Naive thymus-derived CD8-positive, alpha-beta T cell (primary cell): ENCODE measurements at places on chromosomes 13 and 19. TPM values are rescaled to one million over a fixed set of nuclear protein-coding genes. Genes with fewer than 3 reads are reported as not detected.

DNA sequence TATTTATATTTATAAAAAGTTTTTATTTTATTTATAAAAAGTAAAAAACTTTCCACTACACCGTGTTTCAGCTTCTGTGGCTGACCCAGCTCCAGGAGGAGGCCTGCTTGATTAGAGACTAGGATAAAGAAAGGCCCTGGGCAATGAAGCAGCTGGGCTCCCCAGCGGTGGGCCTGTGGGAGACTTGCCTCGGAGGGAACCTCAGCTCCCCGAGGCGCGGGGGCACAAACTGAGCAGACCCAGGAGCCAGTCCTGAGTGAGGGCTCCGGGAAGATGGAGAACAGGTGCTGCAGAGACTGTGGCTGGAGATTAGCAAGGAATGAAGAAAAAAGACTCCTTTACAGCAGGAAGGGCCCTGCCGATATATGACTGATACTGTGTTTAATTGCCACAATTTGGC lies 63.8 kb upstream of the GJB6 start:
- no peak overlapping the region for H3K4me3 ChIP-seq
- H3K4me1 ChIP-seq, result peaks cover 2% of the 10 kb centered on the region
- no peak for DNase-seq
- H3K27me3 ChIP-seq, result peaks cover 14% of the 10 kb centered on the region
- H3K36me3 ChIP-seq, result no peaks in the 10 kb centered on the region
- H3K27ac ChIP-seq, result no peak overlapping the region

DNA sequence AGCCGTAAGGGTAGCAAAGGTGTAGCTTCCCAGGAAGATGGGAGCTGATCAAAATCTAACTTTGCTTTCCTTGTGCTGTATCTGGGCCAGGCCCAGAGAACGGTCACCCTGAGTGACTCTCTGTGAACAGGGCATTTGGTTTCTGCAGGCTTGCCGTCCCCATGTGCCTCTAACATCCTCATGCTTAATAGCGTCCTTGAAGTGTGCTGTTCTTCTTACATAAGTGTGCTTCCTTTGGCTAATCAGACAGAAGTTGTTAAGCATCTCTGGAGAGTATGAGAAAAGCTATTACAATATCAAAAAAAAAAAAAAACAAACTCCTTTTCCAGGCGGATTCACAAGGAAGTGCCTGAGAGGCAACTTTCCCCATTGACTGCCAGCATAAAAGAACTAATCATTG lies 503.7 kb downstream of the DIAPH3 start:
- H3K36me3 ChIP-seq, result no peaks in the 10 kb centered on the region
- no peak overlapping the region for H3K4me3 ChIP-seq
- H3K27me3 ChIP-seq, result no peaks in the 10 kb centered on the region
- no peak for DNase-seq
- no peak overlapping the region for H3K27ac ChIP-seq

DNA sequence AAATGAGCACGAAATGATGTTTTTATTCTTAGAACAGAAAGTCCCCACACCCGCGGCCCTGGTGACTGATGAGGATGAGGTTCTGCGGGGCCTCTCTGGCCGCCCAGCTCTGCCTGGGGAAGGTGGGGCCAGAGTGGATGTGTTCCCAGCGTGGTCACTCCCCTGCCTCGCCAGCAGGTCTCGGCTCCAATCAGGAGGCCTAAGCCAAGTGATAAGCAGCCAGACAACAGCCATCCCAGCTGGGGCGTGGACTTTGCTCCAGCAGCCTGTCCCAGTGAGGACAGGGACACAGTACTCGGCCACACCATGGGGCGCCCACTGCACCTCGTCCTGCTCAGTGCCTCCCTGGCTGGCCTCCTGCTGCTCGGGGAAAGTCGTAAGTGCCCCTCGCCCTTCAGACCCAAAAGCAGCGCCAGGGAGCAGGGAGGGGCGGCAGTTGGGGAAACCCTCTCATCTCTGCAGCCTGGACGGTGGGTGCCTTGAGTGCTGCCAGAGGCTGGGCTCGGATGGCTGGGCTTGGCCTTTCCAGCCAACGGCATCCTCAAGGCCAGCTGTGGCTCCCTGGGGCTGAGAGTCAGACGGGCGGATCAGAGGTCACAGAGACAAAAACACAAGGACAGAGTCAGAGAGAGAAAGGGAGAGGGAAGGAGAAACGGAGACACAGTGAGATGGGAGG lies at the start of gene F10:
F10 (plus strand) TSS at position 250 of the 676 bp plus-strand sequence; CDS start at position 307, 57 bp downstream.
- H3K4me1 ChIP-seq, result no peaks in the 10 kb centered on the region
- H3K27ac ChIP-seq, result no peak within 1 kb of the TSS
- no peaks in the 10 kb centered on the region for H3K36me3 ChIP-seq
- H3K4me3 ChIP-seq, result no peak within 1 kb of the TSS
- DNase-seq, result no peak

DNA sequence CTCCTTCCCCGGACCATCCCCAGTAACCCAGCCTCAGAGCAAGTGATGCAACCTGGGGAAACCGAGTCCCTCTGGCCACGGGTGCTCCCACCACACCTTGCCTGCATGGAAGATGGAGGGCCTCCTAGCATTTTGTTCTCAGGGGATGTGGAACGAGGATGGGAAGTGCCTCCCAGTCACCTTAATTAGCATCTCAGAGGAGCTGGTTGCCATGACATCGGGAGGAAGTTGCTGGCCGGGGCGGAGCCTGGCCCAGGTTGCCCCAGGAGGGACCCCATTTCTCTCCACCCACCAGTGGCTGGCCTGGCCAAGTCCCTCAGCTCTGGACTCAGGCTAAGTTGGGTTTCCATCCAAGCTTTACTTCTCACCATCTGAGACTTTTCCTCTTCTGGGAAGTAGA lies 24.1 kb upstream of the PTPRS start:
- peaks cover 8% of the 10 kb centered on the region for H3K27me3 ChIP-seq
- no peaks in the 10 kb centered on the region for H3K4me1 ChIP-seq
- no peak overlapping the region for H3K27ac ChIP-seq
- no peak for DNase-seq

- no peak overlapping the region for H3K27ac ChIP-seq
- no peak for DNase-seq
- no peak overlapping the region for H3K4me3 ChIP-seq
- H3K4me1 ChIP-seq, result peaks cover 13% of the 10 kb centered on the region
- peaks cover 75% of the 10 kb centered on the region for H3K27me3 ChIP-seq
These were observed 117.7 kb downstream of the COL4A2 start for GRCh38 chr13:110424569-110425443.

DNA sequence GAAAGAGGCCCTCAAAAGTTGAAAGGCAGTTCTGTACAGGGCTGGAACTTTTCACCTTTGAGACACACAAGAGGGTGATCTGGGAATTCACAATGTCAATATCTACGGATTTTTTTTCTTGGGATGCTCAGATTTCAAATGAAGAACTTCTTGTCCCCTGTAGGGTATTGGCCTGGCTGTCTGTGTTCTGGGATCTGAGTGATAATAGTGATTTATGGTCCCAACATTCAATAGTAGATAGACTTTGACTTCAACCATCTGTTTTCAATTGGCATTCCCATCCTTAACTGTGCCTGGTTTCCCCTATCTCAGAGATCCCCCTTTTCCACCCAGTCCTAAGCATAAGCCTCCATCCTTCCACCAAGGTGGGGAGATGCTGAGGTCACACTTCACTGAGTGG lies 274.1 kb downstream of the COG6 start:
- peaks cover 3% of the 10 kb centered on the region for H3K27me3 ChIP-seq
- no peak overlapping the region for H3K27ac ChIP-seq
- peaks cover 14% of the 10 kb centered on the region for H3K36me3 ChIP-seq
- no peak overlapping the region for H3K4me3 ChIP-seq

DNA sequence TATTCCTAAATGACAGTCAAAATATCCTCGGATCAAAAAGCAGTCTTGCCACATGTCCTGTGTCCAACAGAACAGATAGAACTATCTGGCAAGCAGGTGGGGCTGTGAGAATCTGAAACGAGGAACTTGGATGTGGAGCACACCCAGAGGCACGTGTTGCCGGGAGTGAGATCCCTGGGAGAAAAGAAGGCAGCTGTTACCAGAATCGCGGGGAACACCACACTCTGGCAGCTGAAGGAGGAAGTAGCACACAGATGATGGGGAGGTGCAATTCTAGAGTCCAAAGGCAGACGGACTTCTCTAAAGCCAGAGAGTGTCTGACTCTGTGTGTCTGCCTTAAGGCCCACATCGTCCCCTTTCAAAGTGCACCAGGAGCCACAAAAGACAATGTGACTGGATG lies 22.3 kb downstream of the SLC7A1 start:
- no peak for DNase-seq
- H3K27me3 ChIP-seq, result no peaks in the 10 kb centered on the region
- peaks cover 11% of the 10 kb centered on the region for H3K4me1 ChIP-seq
- no peak overlapping the region for H3K4me3 ChIP-seq
- H3K27ac ChIP-seq, result no peak overlapping the region

- DNase-seq, result no peak
- H3K36me3 ChIP-seq, result no peaks in the 10 kb centered on the region
- H3K27me3 ChIP-seq, result no peaks in the 10 kb centered on the region
These were observed 10.4 kb downstream of the SBK2 start for GRCh38 chr19:55526216-55527196.

DNA sequence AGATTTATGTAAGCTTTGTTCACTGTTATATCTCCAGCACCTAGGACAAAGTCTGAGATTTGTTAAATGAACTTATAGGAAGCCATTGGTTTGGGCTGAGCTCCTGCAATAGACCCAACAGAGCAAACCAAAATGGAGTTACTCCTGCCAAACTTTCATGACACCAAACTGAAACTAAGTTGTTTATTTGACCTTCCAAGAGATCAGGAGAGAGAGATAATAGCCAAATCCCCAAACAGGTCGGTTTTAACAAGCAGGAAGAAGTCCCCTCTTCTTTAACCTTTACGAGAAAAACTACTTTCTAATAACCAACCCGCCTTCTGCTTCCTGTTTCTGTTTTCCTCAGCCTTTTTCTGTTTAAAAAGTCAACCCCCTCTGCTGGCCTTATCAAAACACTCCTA lies 54.9 kb upstream of the ATP12A start:
- H3K4me1 ChIP-seq, result peaks cover 17% of the 10 kb centered on the region
- H3K27ac ChIP-seq, result peak overlapping the region; percentile 87
- DNase-seq, result no peak
- no peaks in the 10 kb centered on the region for H3K27me3 ChIP-seq
- H3K4me3 ChIP-seq, result peak overlapping the region; percentile 59

- H3K27me3 ChIP-seq, result peaks cover 64% of the 10 kb centered on the region
- H3K4me3 ChIP-seq, result peak overlapping the region; percentile 84
- peaks cover 5% of the 10 kb centered on the region for H3K36me3 ChIP-seq
These were observed 2.2 kb downstream of the CD70 start for GRCh38 chr19:6588508-6589345.

GRCh38 chr19:3830621-3831589 lies 37.9 kb downstream of the ZFR2 start:
- H3K27me3 ChIP-seq, result peaks cover 5% of the 10 kb centered on the region
- H3K27ac ChIP-seq, result no peak overlapping the region
- no peaks in the 10 kb centered on the region for H3K36me3 ChIP-seq
- H3K4me3 ChIP-seq, result no peak overlapping the region
- H3K4me1 ChIP-seq, result no peaks in the 10 kb centered on the region

GRCh38 chr13:35856721-35857364 lies 274.3 kb downstream of the DCLK1 start:
- no peak for DNase-seq
- no peak overlapping the region for H3K4me3 ChIP-seq
- H3K36me3 ChIP-seq, result no peaks in the 10 kb centered on the region
- no peaks in the 10 kb centered on the region for H3K4me1 ChIP-seq

GRCh38 chr19:17415121-17415520 lies 4.7 kb upstream of the MVB12A start:
- H3K27ac ChIP-seq, result no peak overlapping the region
- H3K27me3 ChIP-seq, result no peaks in the 10 kb centered on the region
- peaks cover 8% of the 10 kb centered on the region for H3K36me3 ChIP-seq
- no peak overlapping the region for H3K4me3 ChIP-seq
- no peak for DNase-seq

Gene RNF17
- not detected for total RNA-seq

Gene VMAC
- 32.7 TPM for total RNA-seq

Gene SCN1B
- total RNA-seq, result 1.6 TPM

Gene ZIK1
- total RNA-seq, result 24.9 TPM

Gene KIRREL2
- 0.99 TPM for total RNA-seq
